ENCODE measurements at places on chromosomes 3 and 15.
A peak's percentile ranks its signal among the peaks of the same experiment; 100 is the strongest.

GRCh38 chr3:10683106-10683505 lies 132.9 kb upstream of the SLC6A11 start:
- DNase-seq, result no peak

DNA sequence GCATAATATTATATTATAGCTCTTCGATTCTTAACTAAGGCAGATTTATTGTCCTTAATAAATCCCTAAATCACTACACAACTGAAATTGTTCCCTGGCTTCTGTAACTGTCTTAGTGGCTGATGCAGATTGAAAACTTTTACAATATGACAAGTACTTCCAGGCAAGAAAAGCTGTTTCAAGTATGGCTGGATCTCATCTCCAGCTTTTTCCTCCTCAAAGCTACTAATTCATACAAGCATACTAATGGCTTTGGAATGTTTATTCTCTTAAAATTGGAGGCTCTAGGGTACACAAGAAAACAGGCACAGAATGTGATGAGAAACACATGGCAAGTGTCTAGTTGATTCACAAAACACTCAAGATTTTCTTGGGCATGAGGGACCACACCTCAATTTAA lies 351.5 kb upstream of the ICE2 start:
- no peak for DNase-seq

DNA sequence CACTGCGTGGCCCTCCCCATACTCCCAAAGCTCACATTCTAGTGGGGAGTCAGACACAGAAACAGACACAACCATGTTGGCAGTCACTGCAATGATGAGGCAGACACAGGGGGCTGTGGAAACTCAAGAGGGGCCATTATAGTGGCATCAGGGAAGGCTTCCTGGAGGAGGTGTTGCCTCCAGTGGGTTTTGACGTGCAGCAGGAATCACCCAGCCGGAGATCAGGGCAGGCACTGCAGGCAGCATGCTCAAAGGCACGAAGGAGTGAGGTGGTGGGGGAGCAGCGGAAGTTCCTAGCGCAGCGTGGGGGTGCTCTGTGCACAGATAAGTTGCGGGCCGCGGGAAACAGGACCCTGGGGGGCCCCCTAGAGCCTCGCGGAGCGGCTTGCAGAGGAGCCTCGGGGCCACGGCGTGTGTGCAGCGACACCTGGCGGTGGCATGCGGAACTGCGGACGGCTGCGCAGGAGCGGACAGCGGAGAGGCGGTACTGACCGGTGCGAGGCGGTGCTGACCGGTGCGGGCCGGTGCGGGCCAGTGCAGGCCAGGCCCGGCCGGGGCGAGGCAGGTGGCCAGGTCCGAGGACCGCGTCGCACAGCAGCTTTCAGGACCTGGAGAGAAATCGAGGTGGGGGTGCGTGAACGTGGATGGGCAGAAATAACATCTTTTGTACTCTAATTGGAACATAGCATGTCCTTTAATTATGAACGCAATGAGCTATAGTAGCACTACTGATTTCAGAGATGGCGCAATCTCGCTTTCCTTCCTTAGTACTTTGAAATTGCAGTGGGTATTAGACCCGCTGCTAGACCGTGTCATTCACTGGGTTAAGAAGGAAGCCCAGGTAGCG lies 101.5 kb downstream of the FBLN2 start:
- DNase-seq, result peak; percentile 55

GRCh38 chr3:51876186-51876585 lies 785 bp upstream of the IQCF5 start:
- DNase-seq, result no peak

DNA sequence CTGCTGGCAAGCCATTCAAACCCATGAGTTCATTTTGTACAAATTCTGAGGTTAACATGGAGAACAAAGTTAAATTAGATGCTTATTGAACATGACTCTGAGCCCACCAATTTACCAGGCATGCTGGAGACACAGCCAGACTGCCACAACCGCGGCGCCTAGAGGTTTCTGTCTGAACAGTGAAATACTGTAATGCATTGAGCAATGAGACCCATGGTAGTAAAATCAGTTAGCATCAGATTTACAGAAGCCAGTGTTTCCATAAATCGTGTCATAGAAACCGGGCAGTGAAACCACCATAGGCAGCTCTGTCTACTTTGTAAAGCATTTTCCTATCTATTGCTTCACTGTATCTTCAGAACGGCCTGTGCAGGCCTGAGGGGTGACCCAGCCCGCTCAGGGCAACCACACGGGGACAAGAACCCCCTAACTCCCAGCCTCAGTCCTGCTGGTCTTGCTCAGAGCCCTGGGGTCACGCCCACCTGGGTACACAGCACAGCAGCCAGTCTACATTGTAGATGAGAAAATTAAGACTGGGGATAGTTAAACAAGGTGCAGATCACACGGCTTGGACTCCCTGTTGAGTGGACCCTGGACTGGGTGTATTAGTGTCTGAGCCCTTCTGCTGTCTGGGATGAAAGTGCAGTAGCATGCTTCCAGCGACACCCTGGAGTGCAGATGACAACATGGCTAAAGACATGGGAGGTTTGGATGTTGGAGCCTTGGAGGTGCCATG lies 44.2 kb downstream of the MGLL start:
- no peak for DNase-seq

GRCh38 chr15:71444032-71444810 lies 328.9 kb downstream of the THSD4 start:
- DNase-seq, result no peak

DNA sequence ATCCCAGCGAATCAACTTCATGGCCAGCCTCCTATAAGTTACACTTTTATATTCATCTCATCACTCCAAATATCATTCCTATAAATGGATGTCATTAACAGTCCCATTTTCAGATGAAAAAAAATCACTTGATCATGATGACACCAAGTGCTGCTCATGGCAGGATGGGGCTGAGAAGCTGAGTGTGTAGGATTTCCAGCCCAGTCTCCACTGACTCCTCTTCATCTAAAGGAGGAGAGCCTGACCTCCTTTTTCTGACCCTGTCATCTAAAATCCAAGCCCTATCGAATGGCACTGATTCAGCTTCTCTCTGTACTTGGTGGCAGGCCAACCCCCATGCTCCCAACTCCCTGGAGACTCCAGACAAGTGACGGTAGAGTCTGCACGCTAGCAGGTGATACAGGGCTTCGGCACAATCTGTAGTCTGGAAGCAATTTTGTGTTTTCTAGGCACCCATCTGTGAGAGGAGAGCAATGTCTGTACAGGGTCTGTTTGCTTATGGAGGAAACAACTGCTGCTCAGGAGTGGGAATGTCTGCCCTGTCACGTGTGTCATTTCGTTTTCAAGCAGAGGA lies 103.2 kb downstream of the EPHB1 start:
- DNase-seq, result no peak

- no peak for DNase-seq
Measured at GRCh38 chr3:3081381-3082233, 28.6 kb downstream of the IL5RA start.

- no peak for DNase-seq
Measured at GRCh38 chr15:68658641-68659358, 80.0 kb downstream of the CORO2B start.

GRCh38 chr3:101036213-101036618 lies 43.0 kb upstream of the ABI3BP start:
- DNase-seq, result no peak

GRCh38 chr15:85456798-85457197 lies 76.4 kb downstream of the AKAP13 start:
- DNase-seq, result no peak

DNA sequence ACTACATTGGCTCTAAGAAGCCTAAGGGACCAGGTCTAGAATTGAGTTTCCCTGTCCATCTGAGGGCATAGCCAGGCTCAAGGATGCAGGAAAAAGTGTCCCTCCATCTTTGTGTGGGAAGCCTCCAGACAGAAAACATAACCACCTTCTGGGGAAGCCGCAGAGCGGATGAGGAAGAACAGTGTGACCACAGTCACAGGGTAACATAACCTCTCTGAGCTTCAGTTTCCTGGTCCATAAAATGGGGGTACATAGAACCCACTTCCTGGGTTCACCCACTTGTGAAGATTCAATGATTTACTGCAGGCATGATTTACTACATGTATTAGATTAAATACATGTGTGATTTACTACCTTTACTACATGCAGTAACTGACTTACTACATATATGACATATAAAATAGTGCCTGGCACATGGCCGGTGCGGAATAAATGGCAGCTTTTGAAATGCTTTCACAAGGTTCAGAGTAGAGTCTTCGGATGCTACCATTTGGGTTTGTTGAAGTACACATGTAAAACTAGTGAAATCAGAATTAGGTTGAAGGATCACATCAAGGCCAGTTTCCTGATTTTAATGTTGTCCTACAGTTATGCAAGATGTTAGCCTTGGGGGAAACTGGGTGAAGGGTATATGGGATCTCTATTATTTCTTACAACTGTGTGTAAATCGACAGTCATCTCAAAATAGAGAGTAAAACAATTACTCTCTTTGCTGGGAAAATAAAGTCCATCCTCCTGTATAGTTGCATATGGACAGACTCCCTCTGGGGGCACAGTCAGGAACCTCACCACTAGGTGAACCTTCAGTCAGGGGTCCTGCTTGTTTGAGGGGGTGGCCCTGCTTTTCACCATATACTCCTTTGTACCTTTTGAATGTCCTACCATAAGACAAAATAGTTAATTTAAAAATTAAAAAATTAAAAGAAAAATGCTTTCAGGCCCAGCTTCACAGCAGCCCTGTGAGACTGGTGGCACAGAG lies 86.0 kb downstream of the SEMA5B start:
- DNase-seq, result no peak

DNA sequence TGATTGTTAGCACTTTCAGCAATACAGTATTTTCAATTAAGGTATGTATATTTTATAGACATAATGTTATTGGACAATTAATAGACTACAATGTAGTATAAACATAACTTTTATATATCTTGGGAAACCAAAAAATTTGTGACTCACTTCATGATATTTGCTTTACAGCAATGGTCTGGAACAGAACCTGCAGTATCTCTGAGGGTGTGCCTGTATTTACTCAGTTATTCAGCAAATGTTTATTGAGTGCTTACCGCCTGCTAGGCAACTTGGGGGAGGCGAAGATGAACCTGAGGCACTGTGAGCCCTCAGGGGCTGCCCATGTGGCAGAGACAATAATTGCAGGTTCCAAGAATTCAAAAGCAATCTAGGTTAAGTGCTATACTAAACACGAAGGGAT lies 144.8 kb downstream of the GABRB3 start:
- no peak for DNase-seq

DNA sequence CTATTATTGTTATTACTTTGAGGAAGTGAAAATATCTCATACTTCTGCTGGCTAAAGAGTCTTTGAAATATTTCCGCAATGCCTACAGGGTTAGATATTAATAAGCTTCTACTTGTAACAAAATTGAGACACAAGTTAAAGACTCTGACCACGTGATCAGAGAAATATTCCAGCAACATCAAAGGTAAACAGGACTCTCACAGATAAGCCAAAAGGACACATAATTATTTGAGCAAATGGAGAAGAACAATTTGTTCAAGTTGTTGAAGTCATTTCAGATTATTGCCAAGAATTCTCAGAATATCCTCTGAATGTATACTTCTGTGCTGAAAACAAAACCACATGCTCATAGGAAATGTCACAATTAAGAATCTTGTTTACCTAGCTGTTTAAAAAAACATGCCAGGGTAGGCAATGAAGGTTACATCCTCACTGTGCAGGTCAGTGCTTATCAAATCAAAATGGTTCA lies 225.8 kb upstream of the ALCAM start:
- no peak for DNase-seq

DNA sequence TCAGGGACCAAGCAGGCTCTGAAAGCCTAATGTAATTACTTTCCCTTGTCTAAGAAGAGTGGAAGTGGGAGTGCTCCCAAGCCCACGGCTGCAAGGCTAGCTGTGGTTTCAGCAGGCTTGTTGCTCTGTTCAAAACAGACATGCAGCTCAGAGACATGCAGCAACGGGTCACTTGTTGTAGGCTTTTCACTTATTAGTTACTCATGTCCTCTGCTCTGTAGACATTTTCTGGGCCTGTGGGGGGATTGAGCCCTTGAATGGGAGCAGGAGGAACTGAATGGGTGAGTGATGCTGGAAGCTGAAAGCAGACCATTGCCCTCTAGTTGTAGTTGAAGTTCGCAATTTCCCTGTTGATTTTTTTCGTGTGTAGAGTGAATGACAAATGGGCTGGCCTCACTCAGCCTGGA lies 261.9 kb upstream of the NR2E3 start:
- DNase-seq, result no peak

- no peak for DNase-seq
Measured at GRCh38 chr3:95567346-95567745, 1247.0 kb upstream of the EPHA6 start.

DNA sequence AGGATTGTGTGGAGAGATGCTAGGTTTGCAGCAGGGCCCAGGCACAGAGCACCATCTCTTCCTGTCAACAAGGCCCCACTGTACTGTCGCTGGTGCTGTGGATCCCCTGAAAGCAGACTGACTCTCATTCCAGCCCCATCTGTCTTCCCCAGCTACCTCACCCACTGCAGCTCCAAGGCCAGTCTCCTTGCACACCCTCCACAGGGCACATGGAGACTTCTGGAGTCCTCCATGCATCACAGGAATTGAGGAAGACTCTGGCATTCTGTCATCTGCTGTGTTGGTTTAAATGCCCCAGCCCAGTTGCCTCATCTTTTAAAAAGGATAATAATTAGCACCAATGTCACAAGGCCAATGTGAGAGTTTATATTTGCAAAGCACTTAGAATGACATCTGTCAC lies 301.2 kb downstream of the RPLP1 start:
- DNase-seq, result no peak

DNA sequence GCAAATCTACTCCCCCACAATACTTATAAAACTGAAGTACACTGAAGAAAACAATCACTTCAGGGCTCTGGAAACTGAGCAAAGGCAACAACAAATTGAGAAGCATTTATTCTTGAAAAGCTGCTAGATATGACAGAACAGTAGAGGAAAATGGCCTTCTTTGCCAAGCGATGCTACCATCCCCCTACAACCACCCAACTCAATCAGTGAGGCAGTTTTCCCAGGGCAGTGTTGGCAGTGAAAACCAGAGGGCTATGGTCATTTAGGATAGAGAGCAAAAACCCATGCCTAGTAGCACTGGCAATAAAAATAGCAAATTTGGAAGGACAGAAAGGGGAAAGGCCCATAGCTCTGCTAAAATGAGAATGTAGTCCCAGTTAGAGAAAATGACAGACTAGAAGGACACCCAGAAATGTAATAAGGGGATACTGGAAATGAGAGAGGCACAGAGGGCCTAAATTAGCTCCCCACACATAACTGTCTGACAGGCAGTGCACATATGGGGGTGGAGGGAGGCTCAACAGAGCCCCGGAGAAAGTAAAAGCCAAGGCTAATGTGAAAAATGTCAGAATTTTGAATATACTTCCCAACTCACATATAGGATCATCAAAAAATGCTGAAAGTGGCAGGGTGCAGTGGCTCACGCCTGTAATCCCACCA lies 143.5 kb downstream of the GSK3B start:
- DNase-seq, result no peak

Measured in activated CD4-positive, CD25-positive, alpha-beta regulatory T cell (primary cell).